ENCODE measurements at places on chromosomes 11 and 22.

GRCh38 chr22:37972527-37972926 is 11.8 kb downstream of the SOX10 start:
- no peak for DNase-seq

GRCh38 chr11:2361565-2361964 is 15.5 kb upstream of the CD81 start:
- no peak for DNase-seq

- peak; percentile 79 for DNase-seq
Measured at GRCh38 chr11:122655527-122656072, at the start of gene UBASH3B. TSS of gene UBASH3B (plus strand) at chr11:122655722. CDS start at chr11:122656050, 328 bp downstream.

DNA sequence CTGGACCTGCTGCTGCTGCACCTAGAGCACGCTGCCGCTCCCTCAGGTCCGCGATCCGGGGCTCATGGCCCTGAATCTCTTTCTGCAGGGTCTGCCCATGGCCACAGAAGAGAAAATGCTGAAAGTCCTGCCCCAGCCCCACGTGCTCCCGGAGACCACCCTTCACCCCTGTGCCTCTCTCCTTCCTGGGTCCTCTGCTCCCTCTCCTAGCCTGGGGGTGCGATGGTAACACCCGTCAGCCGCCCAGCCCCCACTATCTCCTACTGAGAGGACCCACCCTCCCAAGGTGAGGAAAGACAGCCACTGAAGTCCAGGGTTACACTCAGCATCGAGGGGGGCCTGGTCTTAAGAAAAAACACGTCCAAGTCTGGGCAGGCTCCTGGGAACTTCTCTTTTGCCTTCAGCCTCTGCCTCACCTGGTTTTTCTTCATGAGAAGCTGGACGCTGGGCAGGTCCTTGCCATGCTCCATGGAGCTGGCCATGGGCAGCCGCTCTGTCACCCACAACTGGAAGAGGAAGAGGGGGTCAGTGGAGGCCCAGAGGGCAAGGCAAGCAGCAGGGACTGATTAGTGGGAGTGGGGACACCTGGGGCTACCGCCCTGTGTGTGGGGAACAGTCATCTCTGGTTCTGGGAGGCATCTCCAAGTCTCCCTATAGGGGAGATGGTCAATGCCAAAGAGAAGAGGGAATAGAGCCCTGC is 15.8 kb upstream of the RBM4B start:
- no peak for DNase-seq

GRCh38 chr11:119806064-119806915 is 77.3 kb upstream of the NECTIN1 start:
- DNase-seq: no peak

GRCh38 chr11:48122656-48123055 is 94.0 kb upstream of the OR4B1 start:
- DNase-seq: no peak

DNA sequence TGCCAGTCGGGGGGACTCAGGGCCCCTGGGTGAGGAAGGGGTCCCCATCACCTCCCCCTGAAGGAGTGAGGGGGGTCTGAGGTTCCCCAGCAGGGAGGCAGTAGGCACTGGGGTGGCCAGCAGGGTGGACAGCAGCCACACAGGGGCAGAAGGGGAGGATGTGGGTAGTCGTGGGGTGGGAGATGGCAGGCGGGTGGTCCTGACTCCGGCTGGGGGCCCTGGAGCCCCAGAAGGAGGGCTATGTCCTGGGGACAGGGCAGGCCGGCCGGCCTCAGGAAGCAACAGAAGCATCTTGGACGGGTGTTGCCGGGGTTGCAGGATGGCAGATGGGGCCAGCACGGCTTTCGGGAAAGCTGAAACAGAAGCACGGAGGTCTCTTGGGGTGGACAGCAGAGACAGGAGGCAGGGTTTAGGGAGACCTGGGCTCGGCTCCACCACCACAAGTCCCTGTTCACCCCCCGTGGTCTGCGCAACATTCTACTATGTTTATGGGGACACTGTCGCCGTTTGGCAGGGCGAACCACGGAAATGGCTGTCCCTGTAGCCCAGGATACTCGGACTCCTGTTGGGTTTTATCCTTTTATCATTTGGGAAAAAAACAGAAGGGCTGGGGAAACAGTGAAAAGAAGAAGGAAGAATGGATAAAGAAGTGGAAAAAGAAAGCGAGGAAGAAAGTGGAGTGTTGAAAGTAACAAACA is 14.1 kb downstream of the VWCE start:
- no peak for DNase-seq

GRCh38 chr22:45878901-45879551 is 97.9 kb downstream of the WNT7B start:
- DNase-seq: no peak

DNA sequence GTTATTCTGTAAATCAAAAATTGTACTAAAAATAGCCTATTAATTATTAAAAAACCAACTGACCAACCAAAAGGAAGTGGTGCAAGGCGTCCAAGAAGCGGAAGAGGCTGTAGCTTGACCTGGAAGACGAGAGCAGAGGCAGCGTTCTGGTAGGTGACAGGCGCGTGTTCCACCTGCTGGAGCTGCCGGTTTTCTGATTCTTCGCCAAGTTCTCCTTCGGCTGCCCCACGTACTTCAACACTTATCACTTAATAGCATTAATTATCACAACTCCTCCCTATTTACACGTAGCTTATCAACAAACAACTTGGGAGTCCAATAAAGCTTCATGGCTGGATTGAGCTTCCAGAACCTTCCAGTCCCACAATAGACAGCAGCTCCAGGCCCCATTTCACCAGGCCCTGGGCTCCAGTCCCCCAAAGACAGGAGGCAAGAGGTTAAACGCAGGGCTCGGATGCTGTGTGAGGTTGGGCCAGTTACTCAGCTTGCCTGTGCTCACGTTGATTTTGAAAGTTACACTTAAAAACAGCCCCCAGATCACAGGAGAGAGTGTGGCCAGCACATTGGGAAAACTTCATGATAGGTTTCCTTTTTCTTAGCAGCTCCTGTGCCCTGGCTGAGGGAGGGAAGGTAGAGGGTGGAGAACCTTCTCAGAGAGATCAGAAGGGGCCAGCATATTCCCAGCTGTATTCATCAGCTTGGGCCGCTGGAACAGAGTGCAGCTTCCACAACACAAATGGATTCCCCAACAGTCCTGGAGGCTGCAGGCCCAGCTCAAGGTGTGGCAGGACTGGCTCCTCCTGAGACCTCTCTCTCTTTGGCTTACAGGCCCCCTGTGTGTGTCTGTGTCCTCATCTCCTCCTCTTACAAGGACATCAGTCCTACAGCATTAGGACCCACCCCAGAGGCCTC is 54.2 kb upstream of the FGF3 start:
- DNase-seq: no peak

Data from stimulated activated naive CD4-positive, alpha-beta T cell (primary cell).